Stimulated activated CD8-positive, alpha-beta memory T cell treated with anti-CD3 and anti-CD28 coated beads, Interleukin-4, amount 100 ng/mL, for 1 hour (primary cell): ENCODE measurements at places on chromosomes 3 and 15.

DNA sequence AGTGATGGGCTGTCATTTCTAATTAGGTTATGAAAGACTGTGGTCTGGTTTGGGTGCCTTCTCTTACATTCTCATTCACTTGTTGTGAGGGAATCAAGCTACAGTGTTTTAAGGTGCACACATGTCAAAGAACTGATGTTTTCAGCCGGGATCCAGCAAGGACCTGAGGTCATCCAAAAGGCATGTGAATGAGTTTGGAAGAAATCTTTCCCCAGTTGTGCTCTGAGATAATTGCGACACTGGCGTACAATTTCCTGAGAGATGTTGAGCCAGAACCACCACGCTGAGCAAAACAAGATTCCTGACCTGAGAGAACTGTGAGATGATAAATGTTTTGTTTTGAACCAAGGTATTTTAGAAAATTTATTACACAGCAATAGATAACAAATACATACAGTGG, 295.3 kb upstream of the SLITRK3 start:
- no peak for DNase-seq

GRCh38 chr3:184443364-184443763, 63.5 kb downstream of the CHRD start:
- no peak for DNase-seq

DNA sequence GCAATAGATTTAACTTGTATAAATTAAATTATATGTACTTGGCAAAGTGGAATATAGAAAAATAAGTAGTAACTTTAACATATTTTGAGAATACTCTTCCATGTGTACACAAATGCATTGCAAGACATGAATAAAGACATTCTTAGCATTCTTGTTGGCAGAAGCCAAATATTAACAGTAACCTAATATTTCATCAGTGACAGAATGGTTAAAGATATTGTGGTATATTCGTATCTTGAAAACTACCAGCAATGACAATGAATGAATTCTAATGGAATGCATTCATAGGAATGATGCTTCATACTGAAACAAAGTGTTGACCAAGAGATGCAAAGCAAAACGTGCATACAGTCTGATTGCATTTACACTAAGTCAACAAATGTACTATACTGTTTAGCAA, 524.7 kb downstream of the GRM7 start:
- DNase-seq: no peak

DNA sequence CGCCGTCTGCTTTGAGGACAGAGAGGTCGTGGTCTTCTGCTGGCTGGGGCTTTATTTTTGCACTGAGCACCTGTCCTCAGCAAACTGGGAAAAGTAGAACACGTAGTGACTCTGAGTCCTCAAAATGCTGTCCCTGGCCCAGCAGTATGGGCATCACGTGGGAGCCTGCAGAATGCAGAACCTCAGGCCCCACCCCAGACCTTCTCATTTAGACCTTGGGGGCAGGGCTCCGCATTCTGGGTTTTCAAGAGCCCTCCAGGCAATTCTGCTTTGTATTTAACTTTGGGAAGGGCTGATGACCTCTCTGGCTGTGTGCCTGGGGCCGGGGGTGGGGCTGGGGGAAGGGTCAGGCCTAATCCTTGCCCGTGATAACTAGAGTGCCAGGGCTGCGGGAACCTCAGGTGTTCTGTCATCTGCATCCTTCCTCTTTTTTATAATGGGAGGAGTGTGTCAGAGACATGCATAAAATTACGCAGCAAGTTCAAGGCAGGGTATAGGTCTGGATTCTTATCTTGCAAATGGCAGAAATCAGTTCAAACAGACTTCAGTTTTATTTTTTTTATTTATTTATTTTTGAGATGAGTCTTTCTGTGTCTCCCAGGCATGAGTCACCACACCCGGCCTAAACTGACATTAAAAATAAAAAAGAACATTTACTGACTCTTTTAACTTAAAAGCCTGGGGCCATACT, 11.1 kb downstream of the SLC6A6 start:
- DNase-seq: no peak

- DNase-seq: no peak
Measured at GRCh38 chr3:29901097-29901496, 620.2 kb downstream of the RBMS3 start.
